ENCODE measurements at places on chromosomes 12 and 14. TPM values are rescaled to one million over a fixed set of nuclear protein-coding genes. Genes with fewer than 3 reads are reported as not detected.

DNA sequence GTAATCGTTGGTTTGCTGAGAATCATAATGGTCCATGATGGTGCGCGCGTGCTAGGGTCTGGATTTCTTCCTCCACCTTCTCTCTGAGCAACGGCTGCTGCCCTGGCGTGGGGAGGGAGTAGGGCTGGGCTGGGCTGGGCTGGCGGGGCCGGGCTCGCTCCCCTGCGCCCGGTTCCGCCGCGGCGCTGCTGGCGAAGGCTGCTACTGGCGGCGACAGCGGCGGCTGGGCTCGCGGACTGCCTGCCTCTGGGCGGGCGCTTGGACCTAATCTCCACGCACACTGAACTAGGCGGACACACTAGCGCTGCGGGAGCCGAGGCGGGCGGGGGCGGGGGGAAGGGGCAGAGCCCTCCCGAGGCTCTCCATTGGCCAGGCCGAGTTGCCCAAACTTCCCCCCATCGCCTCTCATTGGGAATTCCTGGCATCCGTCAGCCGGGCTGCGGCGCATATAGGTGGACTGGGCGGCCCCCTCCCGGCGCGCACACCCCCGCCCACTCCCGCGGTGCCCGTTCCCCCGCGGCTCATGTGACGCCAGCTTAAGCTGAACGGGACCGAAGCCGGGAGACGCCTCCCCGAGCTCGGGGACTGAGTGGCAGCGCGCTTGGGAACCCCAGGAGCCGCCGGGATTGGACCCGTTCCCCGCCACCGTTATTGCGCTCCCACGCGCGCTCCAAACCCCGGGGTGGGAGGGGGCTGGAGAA lies at the start of gene ACTN1:
Gene ACTN1 (minus strand): TSS at position 282 of the 701 bp plus-strand sequence. CDS start 246 bp downstream, at position 36.
- peak within 1 kb of the TSS; percentile 95 for H3K27ac ChIP-seq
- H3K36me3 ChIP-seq: peaks cover 41% of the 10 kb centered on the region
- H3K27me3 ChIP-seq: peaks cover 9% of the 10 kb centered on the region
- H3K4me3 ChIP-seq: peak within 1 kb of the TSS; percentile 94

The RHOJ gene
- 8.3 TPM for total RNA-seq

DNA sequence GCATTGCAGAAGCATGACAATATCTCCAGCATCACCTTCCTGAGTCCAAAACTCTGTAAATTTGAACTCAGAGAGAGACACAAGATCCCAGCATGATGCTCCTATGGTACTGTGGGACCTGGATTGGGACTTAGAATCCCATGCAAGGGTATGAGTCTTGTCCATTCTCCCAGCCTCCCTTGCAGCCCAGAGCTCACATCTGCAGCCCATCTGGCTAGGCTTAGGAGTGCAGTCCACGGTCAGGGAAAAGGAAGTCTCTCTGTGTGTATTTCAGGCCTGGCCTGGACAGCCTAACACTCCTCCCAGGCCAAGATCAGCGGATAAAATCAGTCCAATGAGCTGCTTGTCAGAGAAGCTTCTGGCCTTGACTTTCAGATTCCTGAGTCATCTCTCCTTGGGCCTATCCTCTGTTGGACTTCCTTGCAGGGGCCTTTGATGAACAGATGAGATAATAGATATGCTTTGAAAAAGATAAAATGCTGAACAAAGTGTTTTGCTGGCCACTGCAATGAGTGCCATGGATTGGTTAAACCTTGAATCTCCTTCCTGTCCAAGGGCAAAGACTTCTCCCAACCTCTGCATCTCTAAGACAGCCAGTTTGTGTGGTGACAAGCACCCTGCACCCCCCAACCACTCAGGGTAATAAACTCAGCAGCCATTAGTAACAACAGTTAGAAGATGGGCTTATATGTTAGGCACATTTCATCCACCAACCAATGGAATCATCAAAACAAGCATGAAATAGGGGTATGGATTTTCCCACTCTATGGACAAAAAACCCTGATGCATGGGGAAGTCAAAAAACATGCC lies 412.8 kb upstream of the TBX3 start:
- peaks cover 18% of the 10 kb centered on the region for H3K4me1 ChIP-seq
- H3K27me3 ChIP-seq: peaks cover 2% of the 10 kb centered on the region
- peak overlapping the region; percentile 57 for H3K27ac ChIP-seq
- H3K36me3 ChIP-seq: no peaks in the 10 kb centered on the region
- DNase-seq: peak; percentile 67
- no peak overlapping the region for H3K4me3 ChIP-seq

DNA sequence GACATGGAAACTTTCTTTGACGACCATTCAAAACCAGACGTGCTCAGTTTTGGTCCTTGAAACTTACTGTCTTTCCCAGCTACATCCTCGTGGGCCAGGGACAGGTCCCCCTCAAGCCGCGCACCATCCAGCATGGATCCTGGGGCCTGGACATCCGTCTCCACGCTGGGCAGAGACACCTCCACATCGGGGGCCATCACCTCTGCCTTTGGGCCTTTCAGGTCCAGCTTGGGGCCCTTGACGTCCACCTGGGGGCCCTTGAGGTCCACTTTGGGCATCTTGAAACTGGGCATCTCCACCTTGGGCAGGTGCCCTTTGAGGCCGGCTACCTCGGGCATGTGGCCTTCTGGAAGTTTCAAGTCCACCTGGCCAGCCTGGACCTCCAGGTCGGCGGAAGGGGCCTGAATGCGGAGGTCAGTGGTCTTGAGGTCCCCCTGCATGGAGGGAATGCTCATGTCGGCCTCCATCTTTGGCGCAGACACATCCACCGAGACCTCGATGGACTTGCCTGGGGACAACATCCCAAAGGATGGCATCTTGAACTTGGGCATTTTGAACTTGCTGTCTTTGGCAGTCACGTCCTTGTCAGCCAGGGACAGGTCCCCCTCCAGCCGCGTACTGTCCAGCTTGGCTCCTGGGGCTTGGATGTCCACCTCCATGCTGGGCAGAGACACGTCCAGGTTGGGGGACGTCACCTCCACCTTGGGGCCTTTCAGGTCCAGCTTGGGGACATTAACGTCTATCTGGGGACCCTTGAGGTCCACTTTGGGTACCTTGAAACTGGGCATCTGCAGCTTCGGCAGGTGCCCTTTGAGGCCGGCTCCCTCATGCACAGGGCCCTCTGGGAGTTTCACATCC lies 17.1 kb downstream of the PLD4 start:
- H3K27me3 ChIP-seq: peaks cover 11% of the 10 kb centered on the region
- DNase-seq: no peak
- H3K36me3 ChIP-seq: peaks cover 23% of the 10 kb centered on the region
- H3K4me3 ChIP-seq: no peak overlapping the region

- no peak overlapping the region for H3K4me3 ChIP-seq
- H3K27ac ChIP-seq: no peak overlapping the region
- H3K27me3 ChIP-seq: peaks cover 6% of the 10 kb centered on the region
These were observed 326.1 kb downstream of the BCL11B start for GRCh38 chr14:98945611-98946570.

The MAP1LC3B2 gene
- total RNA-seq: 3.7 TPM

GRCh38 chr12:97595426-97595831 lies 132.8 kb downstream of the RMST start:
- no peaks in the 10 kb centered on the region for H3K4me1 ChIP-seq
- H3K27ac ChIP-seq: no peak overlapping the region
- H3K27me3 ChIP-seq: no peaks in the 10 kb centered on the region

- H3K27ac ChIP-seq: peak overlapping the region; percentile 81
- H3K4me1 ChIP-seq: peaks cover 24% of the 10 kb centered on the region
- DNase-seq: no peak
- no peaks in the 10 kb centered on the region for H3K27me3 ChIP-seq
- peaks cover 16% of the 10 kb centered on the region for H3K36me3 ChIP-seq
- no peak overlapping the region for H3K4me3 ChIP-seq
These were observed 38.3 kb upstream of the DYNC1H1 start for GRCh38 chr14:101926085-101926484.

- DNase-seq: peak; percentile 75
- H3K4me1 ChIP-seq: peaks cover 76% of the 10 kb centered on the region
- peaks cover 2% of the 10 kb centered on the region for H3K27me3 ChIP-seq
These were observed 236.2 kb upstream of the KRR1 start for GRCh38 chr12:75747572-75748021.

DNA sequence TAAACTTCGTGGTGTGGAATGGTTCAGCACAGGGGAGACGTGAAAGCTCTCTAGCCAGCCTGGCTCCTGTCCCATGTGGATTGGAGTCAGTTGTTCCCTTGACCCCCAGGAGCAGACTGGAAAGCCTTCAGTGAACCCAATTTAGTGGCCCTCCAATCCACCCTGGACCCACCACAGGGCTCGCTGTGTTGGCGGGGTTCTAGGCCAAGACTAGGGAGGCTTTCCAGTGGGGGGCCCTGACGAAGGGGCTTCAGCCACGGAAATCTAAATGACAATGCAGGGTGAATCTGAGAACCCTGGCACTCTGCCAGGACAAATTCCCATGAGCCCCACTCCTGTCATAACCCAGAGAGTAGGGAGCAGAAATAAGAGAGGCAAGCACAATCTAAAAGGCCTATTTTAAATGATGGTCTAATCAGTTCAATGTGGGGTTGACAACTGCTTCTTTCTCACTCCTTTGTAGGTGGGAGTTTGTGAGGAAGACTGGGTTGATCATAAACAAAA lies 110.8 kb downstream of the SLC35F4 start:
- H3K27ac ChIP-seq: no peak overlapping the region
- no peak for DNase-seq
- 0 out of 2 replicates have a peak, but pooled peaks cover 3% of the 10 kb centered on the region for H3K36me3 ChIP-seq
- no peak overlapping the region for H3K4me3 ChIP-seq
- no peaks in the 10 kb centered on the region for H3K4me1 ChIP-seq

The SPATS2 gene
- total RNA-seq: 53.5 TPM

DNA sequence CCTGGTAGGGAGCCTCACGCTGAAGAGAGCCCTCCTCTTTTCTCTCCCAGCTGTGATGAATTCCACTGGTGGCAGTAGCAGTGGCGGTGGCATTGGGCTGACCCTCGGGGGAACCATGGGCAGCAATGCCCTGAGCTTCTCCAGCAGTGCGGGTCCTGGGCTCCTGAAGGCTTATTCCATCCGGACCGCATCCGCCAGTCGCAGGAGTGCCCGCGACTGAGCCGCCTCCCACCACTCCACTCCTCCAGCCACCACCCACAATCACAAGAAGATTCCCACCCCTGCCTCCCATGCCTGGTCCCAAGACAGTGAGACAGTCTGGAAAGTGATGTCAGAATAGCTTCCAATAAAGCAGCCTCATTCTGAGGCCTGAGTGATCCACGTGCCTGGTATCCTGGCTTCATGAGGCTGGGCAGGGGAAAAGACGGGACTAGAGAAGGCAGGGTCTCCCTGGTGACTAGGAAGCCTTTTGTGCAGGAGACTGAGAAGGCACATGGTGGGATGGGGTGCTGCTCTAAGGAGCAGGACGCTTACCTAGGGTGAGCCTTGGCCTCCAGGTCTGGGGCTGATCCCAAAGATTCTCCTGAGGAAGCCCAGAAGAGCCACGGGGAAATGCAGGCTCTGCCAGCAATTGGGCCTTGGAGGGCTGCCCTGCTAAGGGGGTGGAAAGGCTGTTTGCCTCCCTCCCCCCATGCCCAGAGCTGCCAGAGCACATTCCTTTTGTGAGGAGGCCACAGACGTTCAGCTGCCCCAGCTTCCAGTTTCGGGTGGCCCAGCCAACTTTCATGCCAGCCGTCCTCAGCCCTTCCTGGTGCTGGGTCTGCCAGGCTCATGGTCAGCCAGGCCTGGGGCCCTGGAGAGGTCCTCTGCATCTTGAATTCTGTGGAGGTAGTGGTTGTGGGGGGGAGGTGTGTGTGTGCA lies 15.8 kb downstream of the KRT7 start:
- H3K27me3 ChIP-seq: peaks cover 6% of the 10 kb centered on the region
- H3K27ac ChIP-seq: no peak overlapping the region
- peaks cover 54% of the 10 kb centered on the region for H3K4me1 ChIP-seq
- H3K36me3 ChIP-seq: no peaks in the 10 kb centered on the region
- DNase-seq: no peak

The CEBPE gene
- not detected for total RNA-seq

- peaks cover 3% of the 10 kb centered on the region for H3K27me3 ChIP-seq
- H3K27ac ChIP-seq: peak overlapping the region; percentile 97
- H3K4me1 ChIP-seq: peaks cover 64% of the 10 kb centered on the region
- peak overlapping the region; percentile 86 for H3K4me3 ChIP-seq
- H3K36me3 ChIP-seq: peaks cover 7% of the 10 kb centered on the region
These were observed 2.8 kb downstream of the TNS2 start for GRCh38 chr12:53052419-53053217.

The TSPAN8 gene
- not detected for total RNA-seq

- H3K4me3 ChIP-seq: no peak overlapping the region
- H3K27ac ChIP-seq: peak overlapping the region; percentile 44
- no peak for DNase-seq
- peaks cover 32% of the 10 kb centered on the region for H3K4me1 ChIP-seq
- peaks cover 6% of the 10 kb centered on the region for H3K36me3 ChIP-seq
- no peaks in the 10 kb centered on the region for H3K27me3 ChIP-seq
These were observed 49.5 kb downstream of the KDM2B start for GRCh38 chr12:121531356-121531750.

DNA sequence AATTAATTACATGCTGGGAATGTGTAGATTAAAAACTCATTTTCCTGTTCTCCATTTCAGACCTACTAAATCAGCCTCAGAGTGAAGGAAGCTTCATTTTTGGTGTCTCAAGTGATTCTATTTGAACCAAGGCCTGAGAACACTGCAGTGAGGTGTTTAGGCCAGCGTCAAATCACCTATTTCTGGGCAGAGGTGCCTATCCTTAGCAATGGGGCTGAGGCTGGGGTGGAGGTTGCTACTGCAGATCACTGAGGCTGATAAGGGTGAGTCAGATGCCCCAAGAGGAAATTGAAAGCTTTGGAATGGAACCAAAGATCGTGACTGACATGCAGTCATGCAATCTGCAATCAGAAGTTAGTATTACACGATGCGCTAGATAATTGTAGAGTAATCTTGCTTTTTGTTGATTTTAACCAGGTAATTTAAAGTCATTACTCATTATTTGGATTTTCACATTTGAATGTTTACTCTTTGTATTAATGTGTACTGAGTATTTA lies 4.4 kb downstream of the TXNRD1 start:
- no peaks in the 10 kb centered on the region for H3K27me3 ChIP-seq
- H3K4me3 ChIP-seq: peak overlapping the region; percentile 75

DNA sequence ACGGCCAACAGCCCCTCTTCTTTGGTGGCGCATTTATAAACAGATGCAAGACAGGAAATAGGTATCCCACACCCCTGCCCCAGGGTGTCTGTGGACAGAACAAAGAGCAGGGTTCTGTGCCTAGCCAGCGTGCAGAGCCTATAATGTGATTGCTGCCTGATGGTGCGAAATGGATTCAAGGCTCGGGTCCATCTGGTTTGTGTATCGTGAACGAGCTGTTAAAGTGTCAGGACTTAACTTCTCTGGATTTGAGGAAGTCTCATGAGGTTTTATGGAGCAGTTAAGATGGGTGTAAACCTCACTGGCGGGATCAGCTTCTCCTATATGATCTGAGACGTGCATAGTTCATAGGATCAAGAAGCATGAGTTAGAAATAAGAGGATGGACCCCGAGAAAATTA lies 388.7 kb upstream of the TBX3 start:
- no peak for DNase-seq
- no peak overlapping the region for H3K27ac ChIP-seq
- H3K4me3 ChIP-seq: no peak overlapping the region
- H3K4me1 ChIP-seq: peaks cover 8% of the 10 kb centered on the region
- peaks cover 4% of the 10 kb centered on the region for H3K36me3 ChIP-seq
- H3K27me3 ChIP-seq: 0 out of 2 replicates have a peak, but pooled peaks cover 5% of the 10 kb centered on the region

The INHBC gene
- total RNA-seq: not detected

- H3K4me1 ChIP-seq: no peaks in the 10 kb centered on the region
- H3K4me3 ChIP-seq: no peak overlapping the region
- H3K27me3 ChIP-seq: peaks cover 50% of the 10 kb centered on the region
- H3K27ac ChIP-seq: no peak overlapping the region
These were observed 30.4 kb upstream of the BEGAIN start for GRCh38 chr14:100617410-100618317.
